ENCODE measurements at places on chromosomes 12 and 14.

DNA sequence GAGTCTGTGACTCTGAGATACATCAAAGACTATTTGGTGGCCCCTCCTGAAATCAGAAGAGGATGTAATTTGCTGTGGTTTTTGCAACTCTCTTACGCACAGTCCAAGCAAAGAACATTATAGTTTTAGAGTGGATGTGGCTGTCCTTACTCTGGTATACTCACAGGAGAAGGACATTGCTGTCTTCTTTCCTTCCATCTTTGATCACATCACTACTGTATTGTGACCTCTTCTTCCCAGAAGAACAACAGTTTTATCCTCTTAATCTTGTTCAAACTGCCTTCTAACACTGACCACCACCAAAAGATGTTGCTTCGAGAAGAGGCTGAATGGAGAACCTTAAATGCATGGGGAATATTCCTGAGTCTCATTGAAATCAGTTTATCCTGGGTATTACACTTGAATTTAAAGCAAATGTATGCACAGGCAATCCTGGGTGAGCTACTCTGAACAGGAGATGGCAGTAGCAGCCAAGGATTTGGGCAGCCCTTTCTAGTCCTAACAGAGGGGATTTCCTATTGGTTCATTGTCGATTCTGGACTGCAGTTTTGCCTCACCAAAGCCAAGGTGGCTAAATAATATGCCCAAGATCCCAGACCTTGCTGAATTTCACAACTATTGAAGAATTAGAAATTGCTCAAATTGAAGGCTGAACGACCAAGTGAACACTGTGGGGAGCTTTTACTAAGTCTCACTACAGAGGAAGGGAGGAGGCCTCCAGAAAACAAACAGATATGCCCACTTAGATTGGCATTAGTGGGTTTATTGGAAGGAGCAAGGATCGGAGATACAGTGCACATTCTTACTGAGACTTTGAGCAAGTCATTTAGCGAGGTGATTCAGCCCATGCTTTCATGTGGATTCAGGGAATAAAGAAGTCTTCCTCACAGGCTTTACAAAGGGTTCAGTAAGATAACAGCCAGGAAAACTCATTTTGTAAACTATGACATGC lies 282.8 kb downstream of the PAWR start:
- DNase-seq: peak; percentile 70

DNA sequence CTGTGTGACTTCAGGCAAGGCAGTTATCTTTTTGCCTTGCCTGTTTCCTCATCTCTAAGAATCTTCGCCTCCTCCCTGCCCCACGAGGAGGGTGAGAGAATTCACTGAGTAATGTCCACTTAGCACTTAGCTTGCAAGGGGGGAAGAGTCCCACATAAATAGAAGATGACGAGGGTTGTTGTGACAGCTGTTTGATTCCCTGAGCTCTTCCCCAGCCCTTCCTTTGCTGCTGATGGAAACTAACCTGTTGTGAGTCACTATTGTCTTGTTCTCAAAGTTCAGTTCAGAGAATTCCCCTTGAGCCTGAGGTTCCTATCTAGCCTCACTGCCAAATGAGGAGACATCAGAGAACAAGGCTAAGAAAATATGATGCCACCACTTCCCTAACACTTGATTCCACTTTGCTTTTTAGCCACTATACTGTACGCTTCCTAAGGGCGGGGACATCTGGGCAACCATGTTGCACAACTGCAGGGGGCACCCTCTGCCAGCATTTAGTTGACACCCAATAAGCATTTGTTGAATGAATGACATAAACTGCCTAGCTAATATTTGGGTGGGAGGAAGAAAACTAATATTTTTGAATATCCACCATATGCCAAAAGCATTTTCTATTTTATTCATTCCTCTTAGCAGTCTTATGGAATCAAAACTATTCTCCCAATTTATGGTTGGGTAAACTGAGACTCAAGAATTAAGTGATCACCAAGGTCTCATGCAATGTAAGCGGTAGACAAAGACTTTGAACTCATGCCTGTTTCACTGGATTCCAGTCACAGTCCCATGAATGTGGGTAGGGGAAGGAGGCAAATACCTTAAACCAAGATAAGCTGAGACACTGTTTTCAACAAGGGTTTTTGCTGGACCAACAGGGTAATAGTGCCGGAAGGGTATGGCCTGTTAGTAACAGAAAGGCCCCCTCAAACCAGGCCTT lies 77.6 kb downstream of the ZFP36L1 start:
- no peak for DNase-seq

GRCh38 chr14:35695647-35696046 lies 113.4 kb downstream of the RALGAPA1 start:
- peak; percentile 18 for DNase-seq

DNA sequence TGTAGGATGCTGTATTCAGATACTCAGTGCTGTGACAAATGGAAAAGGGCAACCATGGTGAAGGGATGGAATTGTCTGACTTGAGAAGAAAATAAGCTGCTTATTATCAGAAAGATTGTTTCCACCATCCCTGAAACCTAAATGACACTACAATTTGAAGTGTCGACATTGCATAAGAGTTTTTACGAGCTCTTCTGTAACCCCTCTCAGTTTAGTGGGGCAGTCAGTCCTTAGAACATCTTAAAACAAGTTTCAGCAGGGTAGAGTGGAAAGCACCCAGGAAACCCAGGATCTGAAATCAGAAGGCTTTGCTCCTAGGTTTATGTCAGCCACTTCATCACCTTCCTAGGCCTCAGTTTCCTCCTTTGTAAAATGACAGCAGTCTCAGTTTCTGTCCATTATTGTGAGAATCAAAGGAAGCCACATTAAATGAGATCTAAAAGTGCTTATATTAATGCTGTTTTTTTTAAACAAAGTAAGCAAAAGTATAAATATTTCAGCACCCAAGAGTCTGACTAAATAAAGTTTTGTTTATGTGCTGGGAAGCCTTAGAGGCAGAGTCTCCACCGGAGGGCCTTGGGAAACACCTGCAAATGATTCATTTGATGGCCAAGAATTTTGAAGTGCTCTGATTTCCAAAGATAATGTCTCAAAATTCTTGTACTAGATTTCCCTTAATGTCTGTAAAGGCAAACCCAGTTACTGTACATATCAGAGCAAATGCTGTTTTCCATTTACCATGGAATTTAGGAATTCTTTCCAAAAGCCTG lies 1.8 kb downstream of the IFT43 start:
- DNase-seq: no peak

DNA sequence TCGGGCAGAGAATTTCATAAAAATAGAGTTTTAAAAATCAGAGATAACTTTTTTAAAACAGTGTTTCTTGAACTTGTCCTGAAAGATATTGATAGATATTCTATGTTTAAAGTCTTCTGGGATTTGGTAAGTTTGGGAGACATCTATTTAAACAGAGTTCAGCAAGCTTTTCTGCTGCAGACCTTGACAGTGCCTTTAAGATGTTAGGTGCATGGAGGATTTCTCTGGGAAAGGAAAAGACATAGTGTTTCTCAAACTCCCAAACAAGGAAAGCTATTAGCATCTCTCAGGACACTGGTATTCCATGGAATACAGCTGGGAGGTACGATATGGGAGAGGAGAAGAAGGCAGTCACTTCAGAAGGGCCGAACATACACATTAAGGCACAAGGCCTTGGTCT lies 97.8 kb downstream of the RBM19 start:
- no peak for DNase-seq

- DNase-seq: no peak
Observed at GRCh38 chr12:109723311-109723881, 9.8 kb downstream of the FAM222A start.

- DNase-seq: no peak
Observed at GRCh38 chr12:97093187-97093683, 186.2 kb downstream of the NEDD1 start.

GRCh38 chr14:47715330-47715729 lies 39.9 kb upstream of the MDGA2 start:
- no peak for DNase-seq

DNA sequence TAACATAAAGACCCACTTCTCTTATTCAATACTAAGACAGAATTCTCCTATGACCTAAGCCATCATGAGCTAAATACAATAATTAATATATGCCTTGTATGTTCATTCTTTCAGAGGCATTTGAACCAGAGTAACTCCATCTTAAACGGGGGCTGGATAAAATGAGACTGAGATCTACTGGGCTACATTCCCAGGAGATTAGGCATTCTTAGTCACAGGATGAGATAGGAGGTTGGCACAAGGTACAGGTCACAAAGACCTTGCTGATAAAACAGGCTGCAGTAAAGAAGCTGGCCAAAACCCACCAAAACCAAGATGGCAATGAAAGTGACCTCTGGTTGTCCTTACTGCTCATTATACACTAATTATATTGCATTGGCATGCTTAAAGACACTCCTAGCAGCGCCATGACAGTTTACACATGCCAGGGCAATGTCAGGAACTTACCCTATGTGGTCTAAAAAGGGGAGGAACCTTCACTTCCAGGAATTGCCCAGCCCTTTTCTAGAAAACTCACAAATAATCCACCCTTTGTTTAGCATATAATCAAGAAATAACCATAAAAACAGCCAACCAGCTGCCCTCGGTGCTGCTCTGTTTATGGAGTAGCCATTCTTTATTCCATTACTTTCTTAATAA lies 260.7 kb downstream of the SSPN start:
- peak; percentile 53 for DNase-seq

GRCh38 chr14:38336298-38336697 lies 80.4 kb upstream of the CLEC14A start:
- no peak for DNase-seq

- no peak for DNase-seq
Observed at GRCh38 chr12:57823131-57823907, 4.8 kb upstream of the AVIL start.

GRCh38 chr12:27285403-27285802 lies 41.3 kb downstream of the STK38L start:
- DNase-seq: no peak

- DNase-seq: no peak
Observed at GRCh38 chr14:24828486-24828885, 194.5 kb upstream of the GZMB start.

GRCh38 chr14:68668531-68668930 lies 124.3 kb downstream of the ZFP36L1 start:
- no peak for DNase-seq

DNA sequence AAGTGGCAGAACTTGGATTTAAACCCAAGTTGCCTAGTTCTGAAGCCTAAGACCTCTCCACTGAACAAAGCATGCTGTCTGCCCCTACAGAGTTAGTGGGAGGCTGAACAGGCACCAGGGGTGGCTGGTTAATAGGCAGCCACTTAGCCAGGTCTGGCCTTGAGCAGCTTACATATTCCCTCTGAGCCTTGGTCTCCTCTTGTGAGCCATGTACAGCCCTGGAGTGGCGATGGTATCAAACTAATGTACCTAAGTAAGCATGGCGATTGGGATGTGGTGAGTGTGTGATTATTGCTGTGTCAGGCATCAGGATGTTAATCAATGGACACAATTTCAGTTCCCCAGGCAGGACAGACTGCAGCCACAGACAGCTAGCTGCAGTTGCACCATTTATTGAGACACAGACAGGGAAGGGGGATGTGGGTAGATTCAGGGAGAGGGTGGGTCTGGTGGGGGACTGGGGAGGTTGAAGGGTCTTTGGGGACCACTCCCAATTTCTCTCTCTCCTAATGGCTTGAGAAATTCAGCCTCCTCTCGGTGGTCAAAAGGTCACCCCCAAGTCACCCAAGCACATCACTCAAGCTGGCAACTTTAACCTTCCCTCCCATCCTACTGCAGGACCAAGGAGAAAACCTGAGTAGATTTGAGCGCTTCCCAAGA lies 7.3 kb upstream of the KRT4 start:
- no peak for DNase-seq

GRCh38 chr12:53308276-53308675 lies 8.8 kb downstream of the MYG1 start:
- DNase-seq: no peak

DNA sequence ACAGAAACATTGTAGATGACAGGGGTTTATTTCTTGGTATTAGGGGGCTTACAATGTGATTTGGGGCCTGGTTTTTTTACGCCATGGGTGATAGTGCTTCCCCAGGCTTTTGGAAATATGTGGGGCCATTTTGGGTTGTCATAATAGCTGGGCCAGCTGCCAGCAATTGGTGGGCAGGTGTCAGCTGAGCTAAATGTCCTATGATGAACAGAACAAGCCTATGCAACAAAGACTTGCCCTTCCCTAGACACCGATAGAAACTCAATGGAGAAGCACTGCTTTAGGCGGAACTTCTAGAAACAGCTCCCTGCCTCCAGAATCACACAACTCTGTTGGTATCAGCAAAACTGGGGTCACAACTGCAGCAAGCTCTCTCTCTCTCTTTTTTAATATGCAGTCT lies 5.1 kb upstream of the B4GALNT1 start:
- no peak for DNase-seq

GRCh38 chr12:128680555-128680954 lies 143.2 kb downstream of the SLC15A4 start:
- no peak for DNase-seq

GRCh38 chr12:53069621-53070410 lies 9.4 kb downstream of the SPRYD3 start:
- DNase-seq: no peak

DNA sequence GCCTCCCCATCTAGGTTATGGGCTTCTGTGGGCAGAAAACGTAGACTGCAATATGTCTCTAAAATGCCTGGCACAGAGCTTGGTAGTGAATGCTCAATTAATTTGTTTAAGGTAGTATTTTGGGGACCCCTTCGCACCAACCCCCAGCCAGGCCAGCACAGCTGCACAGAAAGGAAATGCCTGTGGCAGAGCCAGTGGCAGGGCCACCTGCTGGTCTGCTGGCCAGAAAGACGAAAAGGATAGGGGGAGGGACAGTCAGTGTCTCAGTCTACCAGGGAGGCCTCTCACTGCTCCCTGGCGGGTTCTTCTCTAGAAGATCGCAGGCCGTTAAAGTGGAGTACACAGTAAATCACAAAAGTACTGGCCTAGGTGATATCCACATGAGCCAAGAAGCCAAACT lies 3.5 kb downstream of the RAB15 start:
- DNase-seq: no peak

DNA sequence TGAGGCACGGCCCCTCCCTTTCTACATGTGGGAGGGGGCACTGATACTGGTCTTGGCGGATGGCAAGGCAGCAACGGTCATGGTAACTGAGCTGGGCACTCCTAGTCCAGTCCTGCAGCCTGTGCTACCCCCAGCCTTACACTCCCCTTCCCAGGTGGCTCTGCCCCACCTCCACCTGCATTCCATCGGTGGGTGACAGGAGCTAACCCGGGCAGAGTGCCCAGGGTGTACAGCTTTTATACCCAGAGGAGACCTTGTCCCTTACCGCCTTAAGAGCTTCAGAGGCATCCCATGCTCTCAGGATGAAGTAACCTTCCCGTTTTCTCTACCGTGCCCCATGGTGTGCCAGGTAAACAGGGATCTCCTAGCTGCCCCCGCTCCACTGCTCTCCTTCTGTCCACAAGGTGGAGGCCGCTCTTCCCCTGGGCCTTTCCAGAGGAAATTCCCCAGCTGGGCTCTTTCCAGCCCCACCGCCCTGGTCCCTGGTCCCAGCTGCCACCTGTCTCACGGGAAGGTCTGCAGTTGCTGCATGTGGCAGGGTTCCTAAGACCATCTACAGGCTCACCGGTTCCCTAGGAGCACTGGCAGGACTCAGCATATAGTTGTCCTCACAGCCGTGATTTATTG lies 20.5 kb downstream of the BRI3BP start:
- no peak for DNase-seq

DNA sequence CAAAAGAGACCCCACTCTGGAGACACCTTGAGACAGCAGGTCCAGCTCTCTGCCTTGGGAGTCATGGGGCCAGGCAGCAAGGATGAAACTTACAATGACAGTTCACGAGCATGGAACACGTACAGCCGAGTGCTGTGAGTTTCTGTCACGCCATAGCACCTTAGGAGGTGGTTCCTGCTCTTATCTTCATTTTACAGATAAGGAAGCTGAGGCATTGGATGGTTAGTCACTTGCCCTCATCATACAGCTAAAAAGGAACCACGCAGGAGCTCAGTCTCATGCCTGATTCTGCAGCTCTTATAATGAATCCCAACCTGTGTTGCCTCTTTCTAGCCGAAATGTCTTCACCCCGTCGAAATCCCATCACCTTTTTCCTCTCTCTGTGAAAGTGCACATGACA lies 39.9 kb downstream of the C14orf132 start:
- DNase-seq: no peak
